ENCODE measurements at places on chromosomes 1 and 21.

GRCh38 chr1:1122981-1123480 is 7.1 kb upstream of the C1orf159 start:
- no peak for DNase-seq

- DNase-seq: peak; percentile 45
Measured at GRCh38 chr1:35717911-35718476, 690 bp downstream of the C1orf216 start.

- DNase-seq: no peak
Measured at GRCh38 chr1:66685670-66686069, 66.6 kb upstream of the DYNLT5 start.

DNA sequence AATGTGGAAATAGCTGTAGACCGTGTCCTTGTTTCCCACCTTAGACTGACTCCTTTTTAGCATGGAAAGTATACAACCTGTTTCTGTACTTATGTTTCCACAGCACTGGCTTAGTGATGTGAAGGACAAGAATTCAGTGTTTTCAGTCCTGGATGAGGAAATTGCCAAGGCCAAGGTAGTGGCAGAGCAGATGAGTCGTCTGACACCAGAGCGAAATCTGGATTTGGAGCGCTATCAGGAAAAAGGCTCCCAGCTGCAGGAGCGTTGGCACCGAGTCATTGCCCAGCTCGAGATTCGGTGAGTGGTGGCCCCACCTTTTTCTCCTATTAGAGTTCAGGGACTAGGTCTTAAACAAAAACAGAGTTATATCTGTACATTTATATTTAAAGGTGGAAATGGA is 112.6 kb downstream of the MACF1 start:
- no peak for DNase-seq

DNA sequence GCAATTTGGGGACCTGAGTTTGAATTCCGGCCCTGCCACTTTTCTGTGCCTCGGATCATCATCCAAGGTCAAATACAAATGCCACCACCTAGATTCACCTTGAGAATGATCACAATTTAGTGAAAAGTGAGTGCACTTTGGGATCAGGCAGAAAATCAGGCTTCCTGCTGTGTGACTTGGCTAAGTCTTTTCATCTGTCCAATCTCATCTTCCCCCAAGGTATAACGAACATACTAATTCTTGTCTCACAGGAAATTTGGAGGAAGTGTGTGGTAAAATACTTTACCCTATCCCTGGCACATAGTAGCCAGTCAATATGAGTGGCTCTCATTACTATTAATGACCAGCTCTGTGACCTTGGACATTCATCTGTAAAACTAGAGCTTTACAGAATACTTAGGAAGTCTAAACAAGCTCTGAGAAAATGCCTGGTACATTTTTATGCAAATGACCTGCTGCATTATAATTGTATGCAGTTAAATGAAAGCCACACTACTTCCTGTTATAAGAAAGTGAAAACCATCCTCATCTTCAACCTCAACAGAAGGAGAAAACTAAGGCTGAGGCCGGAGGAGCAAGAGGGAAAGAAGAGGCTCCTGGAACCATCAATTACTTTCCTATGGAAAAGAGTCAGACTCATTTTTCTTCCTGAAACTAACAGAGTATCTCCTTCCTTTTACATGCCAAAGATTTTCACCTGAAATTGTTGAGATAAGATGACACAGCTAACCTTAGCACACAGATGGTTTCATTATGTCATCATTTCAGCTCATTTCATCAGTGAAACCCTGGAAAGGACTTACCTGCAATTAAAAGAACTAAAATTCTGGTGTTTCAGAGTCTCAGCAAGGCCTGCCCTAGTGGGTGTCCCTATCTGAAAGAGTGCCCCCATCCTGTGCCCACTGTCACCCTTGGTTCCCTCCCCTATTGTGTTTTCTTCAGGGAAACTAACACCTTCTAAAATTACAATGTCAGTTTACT is 32.6 kb upstream of the RGS8 start:
- peak; percentile 73 for DNase-seq

DNA sequence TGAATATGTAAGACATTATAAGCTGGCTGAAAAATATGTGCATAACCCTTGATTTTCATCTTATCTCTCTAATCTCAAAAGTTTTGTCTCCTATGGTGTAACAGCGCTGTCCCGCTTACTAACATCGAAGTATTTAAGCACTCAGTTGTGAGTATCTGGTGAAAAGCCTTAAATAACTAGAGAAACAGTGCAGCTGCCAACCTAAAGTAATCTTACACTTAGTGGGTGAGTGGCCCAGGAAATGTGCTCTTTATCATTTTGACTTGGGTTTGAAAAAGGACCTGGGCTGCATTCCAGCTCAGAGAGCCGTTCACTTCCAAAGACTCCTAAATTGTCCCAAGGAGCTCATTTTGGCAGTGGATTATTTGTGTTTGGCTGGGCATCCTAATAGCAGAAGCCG is 225.9 kb downstream of the SPATA17 start:
- no peak for DNase-seq

DNA sequence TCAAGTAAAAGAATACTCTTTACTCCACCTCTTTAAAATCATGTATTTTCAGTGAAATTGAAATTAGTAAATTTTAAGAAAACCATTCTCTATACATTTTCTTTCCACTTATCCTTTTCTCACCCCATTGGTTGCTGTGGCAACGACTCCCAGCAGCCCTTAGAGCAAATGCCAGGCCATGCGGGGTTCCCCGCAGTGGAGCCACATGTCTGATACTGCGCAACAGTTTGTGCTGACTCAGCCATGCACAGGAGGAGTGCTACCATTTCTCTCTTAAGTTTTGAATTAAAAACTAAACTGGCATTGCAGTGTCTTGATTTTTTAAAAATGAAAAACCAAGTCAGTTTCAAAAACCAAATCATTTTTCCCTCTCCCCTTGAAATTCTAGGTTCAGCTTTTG is 214.1 kb upstream of the L1TD1 start:
- DNase-seq: no peak

- no peak for DNase-seq
Measured at GRCh38 chr1:232428786-232429530, 201.0 kb downstream of the SIPA1L2 start.

DNA sequence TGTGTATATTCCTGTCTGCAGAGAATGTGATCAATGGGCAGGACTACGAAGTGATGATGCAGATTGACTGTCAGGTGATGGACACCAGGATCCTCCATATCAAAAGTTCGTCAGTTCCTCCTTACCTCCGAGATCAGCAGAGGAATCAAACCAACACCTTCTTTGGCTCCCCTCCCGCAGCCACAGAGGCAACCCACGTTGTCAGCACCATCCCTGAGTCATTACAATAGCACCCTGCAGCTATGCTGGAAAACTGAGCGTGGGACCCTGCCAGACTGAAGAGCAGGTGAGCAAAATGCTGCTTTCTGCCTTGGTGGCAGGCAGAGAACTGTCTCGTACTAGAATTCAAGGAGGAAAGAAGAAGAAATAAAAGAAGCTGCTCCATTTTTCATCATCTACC is 65.2 kb downstream of the OLFML2B start:
- no peak for DNase-seq

- DNase-seq: peak; percentile 37
Measured at GRCh38 chr1:167312871-167313270, 92.2 kb downstream of the POU2F1 start.

DNA sequence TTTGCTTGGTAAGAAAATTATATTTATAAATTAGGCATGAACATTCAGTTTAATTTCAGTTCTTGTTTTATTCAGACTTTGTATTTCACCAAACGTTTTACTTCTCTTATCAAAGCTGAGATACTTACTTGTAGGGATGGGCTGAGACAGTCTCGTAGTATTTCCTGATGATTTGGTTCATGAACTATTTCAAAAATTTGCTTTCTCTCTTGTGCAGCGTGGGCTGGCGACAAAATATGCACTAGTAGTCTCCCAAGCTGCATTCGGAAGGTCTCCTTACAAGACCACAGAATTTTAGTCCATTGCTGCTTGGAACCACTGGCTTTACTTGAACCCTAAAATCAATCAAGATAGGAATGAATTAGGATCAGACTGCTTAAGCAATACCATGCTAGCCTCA is 91.7 kb upstream of the GNG4 start:
- DNase-seq: no peak

GRCh38 chr1:85124091-85124490 is 75.8 kb upstream of the MCOLN3 start:
- DNase-seq: no peak

- DNase-seq: peak; percentile 99
Measured at GRCh38 chr1:184664042-184664660, 90.5 kb downstream of the EDEM3 start.

- no peak for DNase-seq
Measured at GRCh38 chr21:45276596-45276995, 11.1 kb downstream of the POFUT2 start.

GRCh38 chr1:13888351-13888986 is 188.5 kb downstream of the PRDM2 start:
- no peak for DNase-seq

DNA sequence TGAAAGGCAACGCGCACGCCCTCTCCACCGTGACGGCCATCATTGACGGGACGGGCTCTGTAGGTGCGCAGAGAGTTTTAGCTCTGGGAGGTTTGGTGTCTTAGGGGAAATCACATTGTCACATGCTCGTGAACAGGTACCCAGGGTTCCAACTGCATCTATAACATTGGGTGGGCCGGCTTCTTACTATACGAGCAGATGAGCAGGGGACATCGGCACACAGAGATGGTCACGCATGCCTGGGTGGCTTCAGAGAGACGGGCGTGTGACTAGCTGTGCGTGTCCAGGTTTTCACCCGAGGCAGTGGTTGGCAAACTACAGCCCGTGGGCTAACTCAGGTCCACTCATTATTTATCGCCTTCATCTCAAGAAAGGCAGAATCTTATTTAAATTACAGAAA is 54.7 kb downstream of the SLC37A1 start:
- no peak for DNase-seq

- DNase-seq: no peak
Measured at GRCh38 chr1:214292322-214292721, 11.4 kb downstream of the SMYD2 start.

DNA sequence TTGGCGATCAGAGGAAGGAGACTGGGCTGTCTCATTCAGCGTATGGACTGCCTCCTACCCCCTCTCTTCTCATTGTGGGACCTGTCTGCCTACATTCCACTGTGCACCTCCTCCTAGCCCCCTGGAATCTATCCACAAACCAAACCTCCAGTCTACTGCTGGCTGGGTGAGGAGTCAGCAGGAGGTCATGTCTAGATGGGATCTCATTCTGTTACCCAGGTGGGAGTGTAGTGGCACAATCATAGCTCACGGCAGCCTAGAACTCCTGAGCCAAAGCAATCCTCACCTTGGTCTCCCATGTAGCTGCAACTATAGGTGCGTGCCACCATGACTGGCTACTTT is 18.0 kb upstream of the TTC22 start:
- DNase-seq: no peak

DNA sequence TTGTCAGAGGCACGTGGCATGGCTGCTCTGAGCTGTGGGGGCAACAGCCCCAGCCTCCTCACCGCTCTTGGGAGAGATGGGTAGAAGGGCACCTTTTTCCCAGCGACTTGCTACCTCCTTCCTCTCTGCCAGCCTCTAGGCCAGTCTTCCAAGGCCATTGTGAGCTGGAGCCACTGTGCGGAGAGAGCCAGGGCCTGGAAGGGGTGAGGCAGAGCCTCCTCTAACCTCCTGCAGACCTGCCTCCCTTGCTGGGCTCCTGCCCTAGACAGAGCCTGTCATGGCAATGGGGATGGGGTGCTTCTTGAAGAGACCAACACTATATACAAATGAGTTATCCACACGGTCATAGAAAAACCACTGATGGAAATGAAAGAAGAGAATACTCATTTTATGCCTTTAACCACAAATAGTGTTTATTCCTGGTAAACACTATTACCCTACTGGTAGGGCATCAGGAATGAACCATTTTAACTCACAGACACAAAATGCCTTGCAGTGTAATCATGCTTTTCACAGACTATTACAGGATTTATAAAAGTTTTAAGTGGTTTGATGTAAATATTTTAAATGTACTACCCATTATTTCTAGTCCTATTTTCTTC is 5.0 kb upstream of the IGFN1 start:
- no peak for DNase-seq

DNA sequence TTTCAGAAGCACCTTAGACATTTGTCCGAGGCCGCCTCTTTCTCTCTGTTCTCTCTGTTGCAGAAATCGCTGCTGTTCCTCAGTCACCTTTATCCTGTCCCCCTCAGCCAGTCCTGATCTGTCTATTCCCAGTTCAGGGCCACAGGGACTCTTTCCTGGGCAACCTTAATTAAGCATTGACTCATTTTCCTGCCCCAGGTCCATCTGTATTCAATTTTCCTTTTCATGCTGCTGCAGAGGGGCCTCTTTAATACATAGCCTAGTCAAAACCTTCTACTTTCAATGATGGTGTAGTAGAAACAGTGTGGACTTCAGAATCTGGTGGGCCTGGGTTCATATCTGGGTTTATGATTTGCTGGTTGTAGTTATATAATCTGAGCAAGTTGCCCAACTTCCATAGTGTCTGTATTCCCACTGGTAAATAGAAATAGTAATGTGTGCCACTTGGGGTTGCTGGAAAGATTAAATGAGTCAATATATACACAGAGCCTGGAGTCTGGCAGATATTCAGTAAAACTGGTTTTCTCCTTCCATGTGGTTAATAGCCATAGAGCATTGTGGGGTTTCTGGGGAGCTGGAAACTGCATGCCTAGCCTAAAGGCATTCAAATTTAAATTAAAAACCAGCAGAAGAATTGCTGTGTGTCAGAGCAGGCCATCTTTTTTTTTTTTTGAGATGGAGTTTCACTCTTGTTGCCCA is 4.5 kb downstream of the TRAF5 start:
- DNase-seq: no peak

DNA sequence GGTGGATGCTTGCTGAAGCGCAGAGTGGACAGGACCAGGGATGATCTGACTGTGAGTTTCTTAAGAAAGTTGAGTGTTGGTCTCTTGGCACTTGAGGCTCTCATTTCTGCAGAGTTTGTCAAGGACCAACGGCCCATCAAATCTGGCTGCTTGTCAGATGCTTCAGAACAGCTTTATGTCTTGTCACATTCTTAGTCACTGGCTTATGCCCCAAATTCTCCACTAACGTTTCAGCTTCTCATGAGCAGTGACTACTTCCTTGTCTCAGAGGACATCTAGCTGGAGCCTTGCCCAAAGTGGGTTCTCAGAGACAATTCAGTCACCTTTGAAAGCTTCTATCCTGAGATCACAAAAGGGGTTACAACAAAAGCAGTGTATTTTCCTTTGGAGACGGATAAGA is 92.3 kb downstream of the ST6GALNAC5 start:
- no peak for DNase-seq

GRCh38 chr1:43978551-43979260 is at the start of gene B4GALT2:
B4GALT2 (plus strand) TSS chr1:43979210; CDS start chr1:43981161, 1,951 bp downstream.
- DNase-seq: peak; percentile 78

- no peak for DNase-seq
Measured at GRCh38 chr1:179366093-179366800, 476 bp downstream of the AXDND1 start.

- no peak for DNase-seq
Measured at GRCh38 chr1:45792744-45793143, 10.7 kb upstream of the MAST2 start.

GRCh38 chr1:36207339-36207738 is 16.9 kb upstream of the THRAP3 start:
- no peak for DNase-seq

GRCh38 chr1:221994939-221995338 is 253.1 kb upstream of the DUSP10 start:
- DNase-seq: no peak

Data from NCI-H526 (cell line).